ENCODE measurements at places on chromosomes 3 and 15.

- no peak for ATAC-seq
These were observed 424.1 kb upstream of the RBMS3 start for GRCh38 chr3:28856796-28857195.

GRCh38 chr3:37935756-37936666 lies 54.6 kb upstream of the VILL start:
- no peak for ATAC-seq

- ATAC-seq: no peak
These were observed 725.3 kb downstream of the SI start for GRCh38 chr3:164352991-164353390.

- no peak for ATAC-seq
These were observed 6.5 kb downstream of the KCNH8 start for GRCh38 chr3:19154693-19155250.

- no peak for ATAC-seq
These were observed 19.6 kb downstream of the HACL1 start for GRCh38 chr3:15581471-15582394.

DNA sequence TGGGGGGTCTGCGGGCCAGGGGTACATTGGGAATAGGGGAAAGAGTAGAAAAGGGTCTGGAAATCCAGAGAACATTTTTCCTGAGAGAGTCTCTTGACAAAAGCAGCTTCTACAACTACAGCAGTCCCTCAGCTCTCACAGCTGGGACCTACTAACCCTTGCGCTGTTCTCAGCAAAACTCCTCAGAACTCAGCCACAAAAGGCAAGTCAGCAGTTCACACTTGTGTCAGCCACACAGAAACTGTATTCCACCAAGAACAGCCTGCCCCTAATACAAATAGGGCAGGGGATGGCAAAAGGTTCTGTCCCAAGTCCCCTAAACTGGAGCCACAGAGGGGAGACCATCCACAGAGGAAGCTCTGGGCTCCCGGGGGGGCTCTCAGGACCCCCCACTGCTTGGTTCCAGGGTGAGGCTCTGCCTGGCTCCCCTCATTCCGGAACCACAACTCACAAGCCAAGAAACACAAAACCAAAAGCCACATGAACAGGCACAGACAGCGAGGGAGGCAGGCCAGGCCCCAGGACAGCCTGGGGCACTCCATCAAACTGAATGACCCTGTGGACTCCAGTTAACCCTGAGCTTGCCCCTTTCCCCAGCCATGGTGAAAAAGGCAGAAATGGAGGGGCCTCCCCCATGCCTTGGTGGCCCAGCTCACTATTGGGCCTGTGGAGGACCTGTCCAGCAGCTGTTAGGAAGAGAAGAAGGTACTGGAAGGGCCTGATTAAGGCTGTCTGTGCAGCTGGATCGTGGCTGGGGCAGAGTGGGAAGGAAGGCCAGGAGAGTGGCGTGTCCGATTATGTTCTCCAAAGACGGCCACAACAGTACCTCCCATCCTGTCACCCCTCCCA lies 162.0 kb downstream of the CHSY1 start:
- no peak for ATAC-seq

DNA sequence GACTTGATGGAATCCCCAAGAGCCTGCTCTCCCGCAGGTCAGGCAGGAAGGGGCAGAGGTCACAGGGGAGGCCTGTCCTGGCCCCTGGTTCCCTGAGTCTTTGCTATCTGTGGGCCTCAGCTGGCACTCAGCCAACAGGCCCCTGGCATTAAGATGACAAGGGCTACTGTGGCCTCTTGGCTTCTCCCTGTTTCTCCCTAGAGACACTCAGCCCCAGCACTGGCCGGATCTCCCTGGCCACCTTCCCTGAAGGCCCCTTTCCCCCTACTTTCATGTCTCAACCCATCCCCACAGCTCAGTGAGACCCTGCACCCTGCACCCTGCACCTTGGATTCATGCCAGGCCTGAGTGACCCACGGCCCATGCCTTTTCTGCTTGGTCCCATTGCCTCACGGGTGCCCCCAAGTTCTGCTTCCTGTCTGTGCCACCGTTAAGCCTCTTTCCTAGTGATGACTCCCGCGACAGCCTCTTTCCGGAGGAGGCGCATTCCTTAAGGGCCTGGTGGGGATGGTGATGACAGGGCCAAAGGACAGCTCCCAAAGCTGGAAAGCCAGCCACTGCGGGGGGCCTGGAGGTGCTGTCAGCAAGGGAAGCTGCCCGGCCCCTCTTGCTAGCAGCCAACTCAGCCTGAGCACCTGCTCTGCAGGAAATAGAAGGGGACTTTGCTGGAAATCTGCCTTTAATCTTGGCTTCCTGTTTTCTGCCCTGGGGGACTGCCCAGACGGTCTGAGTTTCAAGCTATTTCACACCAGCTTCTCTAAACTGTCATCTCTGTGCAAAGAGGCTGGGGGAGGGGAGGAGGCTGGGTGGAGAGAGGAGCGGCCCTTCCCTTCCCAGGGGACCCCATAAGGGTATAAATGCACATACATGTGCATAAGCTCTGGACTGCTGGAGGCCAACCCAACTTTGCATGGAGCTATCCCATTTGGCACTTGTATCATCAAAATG lies 4.8 kb upstream of the CSK start:
- ATAC-seq: peak; percentile 34

GRCh38 chr3:194031867-194032635 lies 103.9 kb upstream of the HES1 start:
- ATAC-seq: no peak

- ATAC-seq: no peak
These were observed 5.1 kb upstream of the GRIP2 start for GRCh38 chr3:14545251-14545635.

GRCh38 chr3:182309120-182309519 lies 484.2 kb upstream of the ATP11B start:
- no peak for ATAC-seq

DNA sequence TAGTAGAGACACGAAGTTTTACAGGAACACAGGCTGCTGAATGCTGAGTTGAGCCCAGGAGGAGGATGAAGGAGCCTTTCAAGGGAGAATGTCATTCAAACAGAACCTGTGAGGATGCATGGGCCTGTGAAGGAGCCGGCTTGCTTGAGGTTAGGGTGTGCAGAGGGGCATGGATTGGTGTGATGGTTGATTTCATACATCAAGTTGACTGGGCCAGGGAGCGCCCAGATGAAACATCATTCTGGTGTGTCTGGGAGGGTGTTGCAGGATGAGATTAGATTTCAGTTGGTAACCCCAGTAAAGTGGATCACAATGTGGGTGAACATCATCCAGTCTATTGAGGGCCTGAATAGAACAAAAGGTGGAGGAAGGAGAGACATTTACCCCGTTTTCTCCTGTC lies 243.6 kb downstream of the EDEM1 start:
- no peak for ATAC-seq

DNA sequence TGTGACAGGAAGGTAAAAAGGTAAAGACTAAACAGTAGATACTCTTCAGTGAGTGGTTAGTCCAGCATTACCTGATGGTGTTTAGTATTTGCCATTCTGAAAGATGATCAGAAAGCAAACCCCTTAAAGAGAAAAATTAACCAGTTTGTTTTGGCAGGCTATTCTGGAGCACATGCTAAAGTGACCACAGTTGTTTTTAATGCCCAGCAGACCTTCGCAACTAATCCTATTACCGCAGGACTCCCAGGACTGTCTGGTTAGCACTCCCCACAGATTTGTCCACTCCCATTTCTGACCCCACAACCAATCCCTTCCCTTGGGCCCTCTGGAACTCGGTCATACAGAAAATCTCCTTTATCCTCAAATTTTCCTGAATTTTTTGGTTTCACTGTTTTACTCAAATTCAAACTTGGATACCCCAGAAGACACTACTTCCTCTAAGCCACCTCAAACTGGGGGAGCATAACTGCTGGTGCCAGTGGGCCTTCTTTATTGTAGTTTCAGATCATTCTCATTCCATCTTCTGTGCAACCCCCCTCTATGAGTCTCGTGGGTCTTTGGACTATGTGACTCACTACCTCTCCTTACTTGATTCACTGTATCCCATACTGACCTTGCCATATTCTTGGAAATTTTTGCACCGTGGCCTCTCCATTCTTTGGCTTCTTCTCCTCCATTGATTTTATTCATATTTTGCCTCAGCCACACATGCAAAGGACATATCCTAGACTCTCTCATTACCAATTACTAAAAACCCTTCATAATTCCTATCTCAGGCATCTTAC lies 104.4 kb downstream of the RBMS3 start:
- ATAC-seq: no peak

DNA sequence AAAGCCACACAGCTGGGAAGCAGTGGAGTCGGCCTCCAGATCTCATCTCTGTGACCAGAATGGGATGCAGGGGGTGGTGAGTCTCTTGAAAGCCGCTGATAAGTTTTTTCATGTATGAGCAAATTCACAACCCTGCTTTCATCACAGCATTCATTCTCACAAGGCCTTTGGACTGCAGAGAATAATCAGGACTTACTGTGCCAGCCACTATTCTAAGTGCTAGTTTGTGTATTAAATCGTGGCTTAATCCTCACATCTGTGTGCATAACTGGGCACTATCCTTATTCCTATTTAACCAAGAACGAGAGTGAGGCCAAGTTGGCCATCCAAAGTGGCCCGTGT lies 64.2 kb upstream of the POLG start:
- no peak for ATAC-seq

- ATAC-seq: no peak
These were observed 32.5 kb downstream of the ACAD9 start for GRCh38 chr3:128911911-128912310.

DNA sequence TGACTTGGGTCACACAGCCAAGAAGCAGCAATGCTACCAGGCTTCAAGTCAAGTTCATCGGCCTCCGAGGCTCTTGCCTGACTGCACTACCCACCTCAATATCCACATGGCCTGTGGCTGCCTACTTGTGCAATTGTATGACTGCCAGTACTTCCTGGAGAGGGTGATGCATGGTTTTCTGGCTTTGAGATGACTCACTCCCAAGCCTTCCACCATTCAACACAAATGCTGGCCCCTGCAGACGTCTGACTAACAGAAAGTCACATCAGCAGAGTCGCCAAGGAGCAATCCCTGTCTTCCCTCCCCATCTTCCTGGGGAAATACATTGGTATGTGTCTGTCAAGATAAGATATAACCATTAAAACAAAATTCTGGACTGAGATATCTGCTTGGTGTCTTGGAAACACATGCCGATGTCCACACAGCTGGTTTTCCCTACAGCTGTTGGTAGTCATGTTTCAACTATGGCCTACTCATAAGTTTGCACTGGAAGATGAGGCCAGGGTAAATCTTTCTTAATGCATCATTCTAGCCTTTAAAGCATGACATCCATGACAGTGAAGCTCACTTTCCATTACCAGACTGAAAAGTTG lies 79.6 kb upstream of the SPATA12 start:
- peak; percentile 88 for ATAC-seq

DNA sequence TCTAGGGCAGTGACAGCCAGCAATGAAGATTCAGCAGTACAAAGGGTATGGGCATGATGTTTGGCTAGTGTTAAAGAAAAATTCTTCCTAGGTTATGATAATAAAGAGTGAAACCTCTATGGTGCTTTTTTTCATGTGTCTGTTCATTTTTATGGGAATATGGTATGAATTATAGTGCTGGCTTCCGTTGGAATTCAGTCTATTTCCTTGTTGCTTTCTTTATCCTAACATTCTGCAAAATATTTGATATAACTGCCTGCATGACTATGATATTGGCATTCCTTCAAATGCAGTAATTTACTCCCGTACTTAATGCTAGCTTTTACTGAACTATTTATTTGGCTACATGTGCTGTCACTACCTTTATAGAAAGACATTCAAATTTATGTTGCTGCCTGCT lies 57.6 kb upstream of the ATP11B start:
- no peak for ATAC-seq

DNA sequence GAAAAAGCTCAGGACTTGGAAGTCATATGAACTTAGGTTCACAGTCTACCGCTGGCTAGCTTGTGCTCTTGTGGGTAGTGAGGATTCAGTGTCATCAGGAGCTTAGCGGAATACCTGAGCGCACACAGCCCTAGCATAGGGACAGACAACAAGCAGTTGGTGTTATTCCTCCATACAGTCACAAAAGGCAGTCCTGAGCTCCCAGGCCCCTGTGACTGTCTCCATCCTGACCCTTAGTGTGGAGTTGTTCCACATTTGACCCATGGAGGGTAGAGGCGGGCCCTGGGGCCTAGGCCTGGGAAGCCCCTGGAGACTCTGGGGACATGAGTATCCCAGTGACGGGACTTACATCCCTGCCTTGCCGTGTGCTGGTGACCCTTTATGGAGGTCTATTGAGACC lies 131.5 kb upstream of the PLXNA1 start:
- no peak for ATAC-seq

- ATAC-seq: no peak
These were observed 90.1 kb downstream of the NEK10 start for GRCh38 chr3:27279123-27279522.

DNA sequence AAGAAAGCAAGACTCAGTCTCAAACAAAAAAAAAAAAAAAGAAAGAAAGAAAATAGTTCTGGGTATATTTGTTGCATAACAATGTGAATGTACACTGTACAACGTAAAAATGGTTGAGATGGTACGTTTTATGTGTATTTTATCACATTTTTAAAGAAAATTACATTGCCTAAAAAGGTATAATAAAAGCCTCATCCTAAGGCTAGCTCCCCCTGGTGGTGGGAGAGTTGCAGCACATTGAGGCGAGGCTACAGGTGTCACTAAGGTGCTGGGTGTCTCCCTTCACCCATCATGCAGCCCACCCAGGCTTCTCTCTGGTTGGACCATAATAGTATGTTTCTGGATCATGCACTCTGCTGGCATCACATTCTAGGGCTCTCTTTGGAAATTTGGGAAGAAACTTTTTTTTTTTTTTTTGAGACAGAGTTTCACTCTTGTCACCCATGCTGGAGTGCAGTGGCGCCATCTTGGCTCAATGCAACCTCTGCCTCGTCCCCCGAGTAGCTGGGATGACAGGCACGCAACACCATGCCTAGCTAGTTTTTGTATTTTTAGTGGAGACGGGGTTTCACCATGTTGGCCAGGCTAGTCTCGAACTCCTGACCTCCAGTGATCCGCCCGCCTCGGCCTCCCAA lies 12.4 kb upstream of the RAB11A start:
- peak; percentile 70 for ATAC-seq

- no peak for ATAC-seq
These were observed 241.4 kb downstream of the PTPRG start for GRCh38 chr3:61802772-61803171.

- ATAC-seq: no peak
These were observed 42.0 kb downstream of the AGTR1 start for GRCh38 chr3:148739720-148740119.

DNA sequence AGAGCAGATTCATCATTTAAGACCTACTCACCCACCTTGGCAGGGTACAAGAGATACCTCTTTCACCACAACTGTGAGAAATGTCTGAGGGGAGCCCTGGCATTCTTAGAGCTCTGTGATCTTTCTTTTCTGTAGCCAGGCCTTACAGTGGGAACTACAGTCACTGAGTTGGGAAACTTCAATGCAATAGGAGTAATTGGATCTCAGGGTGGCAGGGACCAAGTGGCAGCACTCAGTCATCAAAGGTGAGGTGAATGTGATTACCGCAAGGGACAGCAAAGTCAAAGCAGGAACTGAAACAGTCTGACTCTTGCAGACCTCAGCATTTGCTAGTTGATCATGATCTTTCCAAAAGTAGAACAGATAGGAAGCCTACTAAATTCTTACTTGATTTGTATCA lies 7.2 kb upstream of the MCF2L2 start:
- peak; percentile 86 for ATAC-seq

GRCh38 chr3:192875971-192876565 lies 41.6 kb downstream of the MB21D2 start:
- no peak for ATAC-seq
